Right renal pelvis (tissue), 4 donors: ENCODE measurements at places on chromosomes 7 and 10. TPM values are rescaled to one million over a fixed set of nuclear protein-coding genes. Genes with fewer than 3 reads are reported as not detected.

The SEC31B gene
- polyA plus RNA-seq, result 14.9 TPM

The NPTX2 gene
- polyA plus RNA-seq, result 1.9 TPM

DNA sequence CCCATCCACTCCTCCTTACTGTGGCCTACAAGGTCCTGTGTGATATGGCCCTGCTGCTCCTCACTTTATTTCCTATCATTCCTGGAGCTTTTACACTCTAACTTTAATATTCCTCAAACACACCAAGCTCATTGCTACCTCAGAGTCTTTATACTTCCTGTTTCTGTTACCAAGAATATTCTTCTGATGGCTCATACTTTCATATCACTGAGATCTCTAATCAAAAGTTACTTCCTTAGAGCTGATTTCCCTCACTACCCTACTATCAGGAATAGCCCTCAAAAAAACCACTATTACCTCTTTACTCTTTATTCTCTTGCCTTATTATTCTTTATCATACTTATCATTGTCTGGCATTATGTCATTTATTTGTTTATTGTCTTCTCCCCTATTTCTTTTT is 5.8 kb upstream of the PPP3CB start:
- no peak for DNase-seq

The NKX2-3 gene
- polyA plus RNA-seq, result not detected

DNA sequence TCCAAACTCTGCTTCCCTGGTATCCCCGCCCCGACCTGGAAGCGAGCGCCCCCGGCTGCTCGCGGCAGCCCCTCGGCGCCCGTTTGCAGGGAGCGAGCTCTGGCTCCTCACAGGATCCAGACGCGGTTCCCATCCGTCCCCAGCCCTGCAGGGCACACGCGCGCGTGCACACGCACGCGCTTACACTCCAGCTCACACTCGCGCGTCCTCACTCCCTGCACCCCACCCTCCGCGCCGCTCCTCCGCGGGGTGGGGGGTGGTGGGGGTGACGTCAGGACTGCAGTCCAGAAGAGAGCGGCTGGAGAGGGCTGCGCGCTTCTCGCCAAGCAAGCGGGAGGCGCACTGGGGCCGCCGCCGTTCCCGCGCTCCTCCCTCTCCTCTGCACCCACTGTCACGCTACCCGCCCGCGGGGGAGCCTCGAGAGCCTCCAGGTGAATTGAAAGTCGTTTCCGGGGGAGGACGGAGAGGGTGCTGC is 255.6 kb downstream of the OTUD1 start:
- peak; percentile 49 for DNase-seq

DNA sequence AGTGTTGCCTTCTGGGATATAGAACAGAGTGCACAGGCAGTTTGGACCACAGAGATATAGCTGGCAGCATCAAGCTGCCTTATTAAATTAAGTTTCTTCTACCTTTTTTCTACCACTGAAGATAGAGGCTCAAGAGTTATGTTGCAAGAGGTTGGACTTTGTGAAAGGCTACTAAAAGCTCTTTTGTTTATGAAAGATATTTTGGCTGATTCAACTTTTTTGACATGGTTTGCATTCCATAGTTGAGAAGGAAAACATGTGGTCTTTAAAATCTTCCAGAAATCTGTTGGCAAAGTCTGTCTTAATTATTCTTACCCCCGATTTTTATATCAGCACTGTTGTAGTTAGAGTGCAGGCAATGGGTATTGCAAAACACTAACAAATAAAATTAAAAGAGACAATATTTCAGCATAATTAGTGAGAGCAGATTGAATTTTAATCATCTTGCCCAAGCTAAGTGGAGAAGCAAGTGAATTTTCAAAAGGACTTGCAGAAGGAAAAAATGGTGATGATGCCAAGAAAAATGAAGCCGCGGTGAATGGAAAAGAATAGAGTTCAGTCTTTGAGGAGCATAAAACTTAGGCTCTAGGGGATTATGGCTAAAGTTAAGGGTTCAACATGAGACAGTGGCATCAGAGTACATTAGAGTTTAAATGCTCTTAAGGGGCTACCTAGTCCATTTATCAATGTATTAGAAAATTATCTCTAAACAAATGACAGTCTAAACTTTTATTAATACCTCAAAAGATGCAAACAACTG is 450.9 kb upstream of the CNTNAP2 start:
- DNase-seq, result no peak

DNA sequence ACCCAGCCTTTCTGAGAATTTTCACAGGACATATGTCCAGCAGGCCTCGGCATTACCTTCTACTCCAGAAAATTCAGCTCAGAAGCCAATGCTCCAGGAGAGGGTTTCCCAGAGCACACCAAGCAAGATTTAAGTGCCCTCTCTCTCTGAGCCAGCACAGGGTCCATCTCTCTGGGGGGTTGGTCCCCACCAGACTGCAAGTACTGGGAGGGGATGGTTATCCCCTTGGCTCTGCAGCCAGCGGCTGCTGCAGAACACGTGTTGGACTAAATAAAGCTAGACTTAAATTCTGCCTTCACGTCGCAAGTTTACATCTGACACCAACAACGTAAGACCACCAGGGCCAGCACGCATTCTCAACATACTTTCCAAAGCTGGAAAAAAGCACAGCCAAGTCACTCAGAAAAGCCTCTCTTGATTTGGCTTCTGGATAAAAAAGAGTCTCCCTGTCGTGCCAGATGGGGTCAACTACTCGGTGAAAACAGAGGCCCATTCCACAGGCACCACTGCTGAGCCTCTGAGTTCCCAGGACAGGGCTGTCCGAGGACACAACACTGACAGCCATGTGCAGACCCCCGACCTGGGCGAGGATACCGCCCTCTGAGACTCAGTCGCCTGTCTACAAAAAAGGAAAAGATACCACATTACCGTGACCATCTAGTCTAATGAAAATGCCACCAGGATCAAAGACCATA is 77.3 kb downstream of the CTBP2 start:
- no peak for DNase-seq
